ENCODE measurements at places on chromosomes 13 and 19.

GRCh38 chr13:80989241-80989640 lies 648.3 kb upstream of the SPRY2 start:
- DNase-seq: no peak

- DNase-seq: no peak
These were observed 130.2 kb downstream of the DNAJC15 start for GRCh38 chr13:43153436-43154090.

DNA sequence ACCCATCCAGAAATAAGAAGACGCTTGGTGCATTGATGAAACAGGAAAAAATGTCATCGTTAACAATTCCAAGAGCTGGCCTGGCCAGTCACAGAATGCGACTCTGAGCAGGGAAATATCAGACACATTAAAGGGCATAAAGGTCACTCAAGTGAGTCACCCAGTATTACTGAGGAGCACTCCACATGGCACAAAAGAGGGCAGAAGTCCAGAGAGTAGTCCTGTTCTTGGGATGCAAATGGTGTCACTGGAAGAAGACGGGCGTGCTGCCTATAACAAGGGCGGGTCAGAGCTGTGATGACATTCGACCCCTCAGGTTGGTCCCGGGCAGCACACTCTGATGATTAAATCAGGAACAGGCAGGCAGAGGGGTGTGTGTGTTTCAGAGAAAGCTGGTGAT lies 720.3 kb downstream of the UQCRFS1 start:
- no peak for DNase-seq

GRCh38 chr19:29429581-29429980 lies 96.2 kb upstream of the VSTM2B start:
- DNase-seq: no peak

Measured in muscle of back (tissue), 13 donors.